Stimulated activated CD4-positive, alpha-beta T cell treated with anti-CD3 and anti-CD28 coated beads, Interleukin-12 subunit alpha, Interleukin-12 subunit beta, amount 100 ng/mL, for 48 hours (primary cell): ENCODE measurements at places on chromosomes 16 and 17.

- no peak for DNase-seq
Measured at GRCh38 chr17:65554553-65555223, 6.8 kb downstream of the AXIN2 start.

- no peak for DNase-seq
Measured at GRCh38 chr16:69940676-69941075, 10.5 kb upstream of the CLEC18A start.

DNA sequence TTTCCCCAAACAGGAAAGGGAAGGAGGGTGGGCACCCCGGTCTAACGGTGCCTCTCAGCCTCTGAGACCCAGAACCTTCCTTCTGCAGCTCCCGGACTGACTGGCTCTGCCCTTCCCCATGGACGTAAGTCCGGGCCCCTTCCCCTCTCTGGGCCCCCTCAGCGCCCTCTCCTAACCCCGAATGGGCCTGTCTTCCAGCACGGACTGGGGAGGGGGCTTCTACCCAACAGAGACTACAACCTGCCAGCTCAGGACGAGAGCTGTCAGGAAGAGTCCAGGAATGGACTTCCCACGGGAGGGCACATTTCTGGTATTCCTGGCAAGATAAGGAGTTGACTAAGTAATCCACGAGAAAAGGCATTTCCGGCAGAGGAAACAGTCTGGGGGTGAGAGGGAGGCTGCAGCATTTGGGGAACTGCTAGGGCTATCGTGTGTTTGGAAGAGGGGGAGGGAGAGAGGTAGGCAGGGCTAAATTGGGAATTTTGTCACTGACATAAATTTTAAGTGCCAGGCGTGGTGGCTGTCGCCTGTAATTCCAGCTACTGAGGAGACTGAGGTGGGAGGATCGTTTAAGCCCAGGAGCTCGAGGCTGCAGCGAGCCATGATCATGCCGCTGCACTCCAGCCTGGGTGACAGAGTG lies 12.1 kb upstream of the ALDOA start:
- no peak for DNase-seq

GRCh38 chr17:80262291-80262690 lies 1.6 kb downstream of the RNF213 start:
- no peak for DNase-seq

- DNase-seq = no peak
Measured at GRCh38 chr17:82804442-82805191, 35.2 kb downstream of the ZNF750 start.

DNA sequence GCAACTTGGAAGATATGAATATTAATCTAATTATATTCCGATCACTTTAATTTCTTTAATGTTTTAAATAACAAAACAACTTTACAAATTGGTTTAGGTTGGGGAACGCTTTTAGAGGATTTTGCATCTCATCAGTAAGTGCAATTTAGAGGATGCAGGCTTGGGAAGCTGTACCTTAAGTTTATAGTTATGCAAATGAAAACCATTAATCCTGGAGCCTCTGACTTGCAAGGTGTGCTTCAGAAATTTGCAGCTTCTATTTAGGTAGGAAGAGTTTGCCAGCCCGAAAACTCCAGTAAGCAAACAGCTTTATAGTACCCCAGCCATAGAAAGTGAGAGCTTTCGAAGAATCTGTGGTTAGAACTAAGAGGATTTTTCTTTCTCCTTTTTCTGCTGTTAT lies 547.0 kb downstream of the MAF start:
- no peak for DNase-seq

DNA sequence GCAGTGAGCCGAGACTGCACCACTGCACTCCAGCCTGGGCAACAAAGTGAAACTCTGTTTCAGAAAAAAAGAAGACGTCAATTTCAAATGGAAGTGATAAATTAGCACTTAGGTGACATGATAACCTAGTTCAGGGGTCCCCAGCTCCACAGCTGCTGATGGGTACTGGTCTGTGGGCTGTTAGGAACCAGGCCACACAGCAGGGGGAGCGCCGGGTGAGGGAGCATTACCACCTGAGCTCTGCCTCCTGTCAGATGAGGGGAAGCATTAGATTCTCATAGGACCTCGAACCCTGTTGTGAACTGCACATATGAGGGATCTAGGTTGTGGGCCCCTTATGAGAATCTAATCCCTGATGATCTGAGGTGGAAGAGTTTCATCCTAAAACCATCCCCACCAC lies 253.0 kb downstream of the FOXL1 start:
- no peak for DNase-seq
